Activated CD4-positive, CD25-positive, alpha-beta regulatory T cell treated with anti-CD3 and anti-CD28 coated beads, Interleukin-2, amount 50 U/mL, for 24 hours (primary cell): ENCODE measurements at places on chromosomes 3 and 15.
A peak's percentile ranks its signal among the peaks of the same experiment; 100 is the strongest.

GRCh38 chr3:36891701-36892160 lies 53.1 kb downstream of the TRANK1 start:
- no peak for ATAC-seq

DNA sequence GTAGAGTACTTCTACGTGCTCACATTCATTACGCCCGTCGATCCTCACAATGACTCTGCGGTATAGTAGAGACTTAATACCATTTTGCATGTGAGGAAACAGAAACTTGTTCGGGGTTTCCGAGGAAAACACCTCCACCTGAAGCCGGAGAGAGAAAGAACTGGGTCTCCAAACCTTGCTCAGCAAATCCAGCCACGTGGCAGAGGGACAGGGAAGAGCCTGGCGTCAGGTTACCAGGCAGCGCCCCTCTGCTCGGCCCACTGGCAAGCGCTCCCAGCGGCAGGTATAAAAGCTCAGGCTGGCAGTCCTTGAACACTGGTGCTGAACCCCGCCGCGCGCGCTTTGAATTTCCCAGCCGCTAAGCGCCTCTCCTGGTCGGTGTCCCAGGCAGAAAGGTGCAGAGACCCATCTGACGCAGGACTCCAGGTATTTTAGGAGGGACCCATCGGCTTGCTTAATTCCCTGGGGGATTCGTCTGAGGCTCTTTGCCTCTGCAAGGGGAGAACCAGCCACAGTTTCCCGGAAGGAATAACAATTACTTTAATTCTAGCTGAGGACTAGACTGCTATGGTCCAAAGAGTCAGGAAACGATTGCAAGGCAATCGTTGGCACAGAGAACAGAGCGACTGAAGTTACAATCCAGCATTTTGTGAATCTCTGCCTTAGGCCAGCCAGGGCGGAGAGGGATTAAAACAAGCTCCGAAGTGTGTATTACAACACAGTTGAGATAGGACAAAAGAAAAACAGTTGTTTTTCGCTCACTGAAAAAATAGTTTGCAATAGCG lies at the start of gene C2CD4A:
Gene C2CD4A, plus strand, starts transcription at position 315 of the 785 bp plus-strand sequence. CDS start 637 bp downstream, outside the sequence.
- ATAC-seq = peak; percentile 64

DNA sequence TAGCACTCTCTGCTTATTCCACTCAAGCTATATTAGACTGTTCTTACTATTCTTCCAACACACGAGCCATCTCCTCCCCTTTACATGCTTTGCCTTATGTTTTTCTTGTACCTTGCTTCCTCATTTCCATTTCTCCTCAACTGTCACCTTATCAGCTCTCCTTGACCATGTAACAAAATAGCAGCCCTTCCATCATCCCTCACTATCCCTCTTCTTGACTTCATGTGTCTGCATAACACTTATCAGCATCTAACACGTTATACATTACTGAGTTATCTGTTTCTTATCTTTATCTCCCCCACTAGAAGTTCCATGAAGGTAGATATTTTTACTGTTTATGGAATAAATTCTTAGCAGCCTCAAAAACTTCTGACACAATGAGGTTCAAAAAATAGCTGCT lies 45.3 kb downstream of the TRPM7 start:
- no peak for ATAC-seq

GRCh38 chr3:111956449-111956848 lies 22.4 kb upstream of the ABHD10 start:
- ATAC-seq = no peak

DNA sequence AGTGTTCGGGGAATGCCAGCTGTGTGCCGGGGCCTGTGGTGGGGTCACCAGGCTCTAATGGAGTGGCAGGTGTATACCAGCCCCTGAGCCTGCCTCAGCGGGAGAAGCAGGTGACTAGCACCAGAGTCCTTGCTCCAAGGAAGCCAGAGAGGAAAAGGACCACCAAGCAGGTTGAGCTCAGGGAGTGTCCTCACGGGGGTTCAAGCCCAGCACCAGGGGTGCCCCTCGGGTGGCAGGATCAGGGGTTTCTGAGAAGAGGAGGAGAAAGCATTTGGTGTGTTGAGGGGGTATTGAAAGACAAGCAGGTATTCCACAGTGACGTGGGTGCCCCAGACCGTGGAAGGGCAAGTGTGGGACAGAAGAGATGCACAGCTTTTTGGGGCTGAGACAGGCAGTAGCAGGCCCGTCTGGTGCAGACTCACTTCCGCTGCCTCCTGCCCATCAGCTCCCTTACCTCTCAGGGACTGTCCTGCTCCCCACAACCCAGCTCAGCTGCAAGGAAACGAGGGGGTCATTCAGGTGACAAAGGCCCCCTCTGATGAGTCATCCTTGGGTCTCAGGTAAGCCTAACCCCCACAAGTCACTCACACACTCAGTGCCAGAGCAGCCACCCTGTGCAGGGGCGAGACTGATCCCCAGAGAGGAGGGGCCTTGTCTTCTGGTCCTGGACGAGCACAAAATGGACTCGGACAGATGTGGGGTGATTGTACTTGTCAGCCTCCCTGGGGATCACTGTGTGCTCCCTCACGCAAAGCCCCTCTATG lies 21.4 kb upstream of the POC1A start:
- ATAC-seq = no peak
